ENCODE measurements at places on chromosomes 3 and 15. TPM values are rescaled to one million over a fixed set of nuclear protein-coding genes. Genes with fewer than 3 reads are reported as not detected.
A peak's percentile ranks its signal among the peaks of the same experiment; 100 is the strongest.

DNA sequence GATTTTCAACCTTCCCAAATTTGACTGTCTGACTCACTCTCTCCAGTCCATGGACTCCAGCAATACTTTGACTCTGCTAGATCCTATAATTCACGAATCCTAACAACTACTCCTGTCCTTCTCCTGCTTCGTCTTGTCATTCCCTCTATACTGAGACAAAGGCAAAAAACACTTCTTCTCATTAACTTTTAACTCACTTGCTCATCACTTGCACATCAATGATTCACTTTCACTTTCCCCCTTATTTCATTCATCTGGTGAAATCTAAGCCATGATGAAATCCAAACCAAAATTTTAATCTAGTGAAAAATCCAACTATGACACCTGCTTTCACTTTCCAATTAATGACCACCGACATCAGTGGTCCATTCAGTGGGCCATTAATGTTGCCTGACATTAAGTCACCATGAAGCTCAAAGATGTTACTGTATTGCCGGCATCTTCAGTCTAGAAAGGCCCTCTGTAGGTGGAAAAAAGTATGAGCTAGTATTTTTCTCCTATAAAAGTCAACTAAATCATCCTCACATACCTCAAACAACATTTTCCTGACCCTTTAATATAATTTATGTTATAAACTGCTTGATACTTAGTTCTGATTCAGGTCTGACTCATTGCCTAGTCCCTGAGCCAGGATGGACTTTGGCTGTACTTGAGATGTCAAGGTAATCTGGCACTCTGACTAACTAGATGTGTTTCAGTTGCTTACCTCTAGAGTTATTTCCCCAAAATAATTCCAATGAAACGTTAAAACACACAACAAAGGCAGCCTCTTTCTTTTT is 158.6 kb downstream of the CNTN6 start:
- peak; percentile 43 for DNase-seq

The CADM2 gene
- not detected for total RNA-seq

DNA sequence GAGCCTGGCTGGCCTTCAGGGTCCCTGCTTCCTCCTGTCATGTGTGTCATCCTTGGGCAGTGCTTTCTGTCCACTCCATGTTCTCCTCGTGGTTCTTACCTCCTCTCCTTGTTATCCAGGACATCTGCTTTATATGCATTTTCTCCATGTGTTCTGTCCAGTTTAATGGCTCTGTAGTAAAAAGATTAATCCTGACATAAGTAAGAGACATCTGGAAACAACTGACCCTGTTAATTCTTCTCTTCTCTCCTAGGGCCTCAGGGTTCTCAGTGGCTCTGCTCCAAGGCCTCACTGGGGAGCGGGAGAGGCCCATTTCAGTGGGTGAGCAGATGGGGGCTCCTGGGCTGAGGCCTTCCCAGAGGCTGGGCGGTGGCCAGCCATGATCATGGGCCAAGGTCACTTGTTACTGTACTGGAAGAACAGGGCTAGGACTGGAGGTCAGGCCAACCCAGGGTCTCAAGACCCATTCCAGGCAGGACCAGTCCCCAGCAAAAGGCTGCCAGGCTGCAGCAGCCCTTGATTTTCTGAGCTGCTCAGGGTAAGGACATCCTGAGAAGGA is 20.2 kb upstream of the CDCP1 start:
- no peak for DNase-seq

DNA sequence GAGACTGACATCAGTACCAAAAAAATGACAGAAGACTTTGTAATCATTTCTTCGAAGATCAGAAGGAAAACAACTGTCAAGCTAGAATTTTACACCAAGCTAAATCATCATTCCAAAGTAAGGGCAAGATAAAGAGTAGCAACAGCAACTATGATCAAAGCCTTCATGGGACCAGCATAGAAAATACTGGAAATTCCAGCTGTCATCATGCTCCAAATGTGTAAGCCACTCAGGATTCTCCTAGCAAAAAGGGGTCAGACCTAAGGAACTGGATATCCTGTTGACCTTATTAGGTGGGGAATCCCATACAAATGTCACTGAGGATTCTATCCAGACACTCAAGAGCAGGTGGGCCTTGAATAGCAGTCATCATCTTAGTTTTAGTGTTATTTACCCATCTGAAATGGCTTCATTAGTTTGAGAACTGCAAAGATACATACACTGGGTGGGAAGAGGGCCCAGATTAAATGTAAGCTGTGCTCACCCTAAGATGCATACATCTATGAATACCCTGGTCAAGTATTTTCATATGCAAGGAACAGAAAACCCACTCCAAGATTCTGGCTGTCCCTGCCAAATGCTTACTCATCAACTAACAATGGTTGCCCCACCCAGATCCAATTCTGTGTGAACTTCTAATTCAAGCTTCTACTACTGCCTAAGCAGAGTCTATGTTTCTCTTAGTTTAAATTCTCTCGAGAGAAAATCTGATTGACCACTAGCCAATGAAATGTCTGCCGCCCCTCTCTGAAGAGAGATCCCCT is 33.5 kb downstream of the CLDN18 start:
- no peak for DNase-seq

The B4GALT4 gene
- total RNA-seq = 21.0 TPM
